ENCODE measurements at places on chromosomes 13 and 19.

DNA sequence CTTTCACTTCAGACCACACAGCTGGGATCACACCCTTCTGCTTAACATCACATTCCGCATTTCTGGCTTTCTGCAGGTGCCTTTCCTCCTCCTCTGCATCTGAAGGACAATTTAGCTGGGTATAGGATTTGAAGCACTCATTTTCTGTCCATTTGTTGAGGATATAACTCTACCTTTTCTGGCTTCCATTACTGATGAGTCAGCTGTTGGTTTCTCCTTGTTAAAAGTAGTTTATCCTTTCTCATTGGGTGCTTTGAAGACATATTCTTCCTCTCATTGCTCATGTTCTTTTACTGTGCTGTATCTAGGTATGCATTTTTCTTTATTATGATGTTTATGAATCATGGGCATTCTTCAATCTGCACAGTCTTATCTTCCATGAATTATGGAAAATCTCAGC is 199.3 kb upstream of the SOX1 start:
- DNase-seq = no peak

- no peak for DNase-seq
These were observed 17.3 kb downstream of the ZFR2 start for GRCh38 chr19:3851254-3852176.

DNA sequence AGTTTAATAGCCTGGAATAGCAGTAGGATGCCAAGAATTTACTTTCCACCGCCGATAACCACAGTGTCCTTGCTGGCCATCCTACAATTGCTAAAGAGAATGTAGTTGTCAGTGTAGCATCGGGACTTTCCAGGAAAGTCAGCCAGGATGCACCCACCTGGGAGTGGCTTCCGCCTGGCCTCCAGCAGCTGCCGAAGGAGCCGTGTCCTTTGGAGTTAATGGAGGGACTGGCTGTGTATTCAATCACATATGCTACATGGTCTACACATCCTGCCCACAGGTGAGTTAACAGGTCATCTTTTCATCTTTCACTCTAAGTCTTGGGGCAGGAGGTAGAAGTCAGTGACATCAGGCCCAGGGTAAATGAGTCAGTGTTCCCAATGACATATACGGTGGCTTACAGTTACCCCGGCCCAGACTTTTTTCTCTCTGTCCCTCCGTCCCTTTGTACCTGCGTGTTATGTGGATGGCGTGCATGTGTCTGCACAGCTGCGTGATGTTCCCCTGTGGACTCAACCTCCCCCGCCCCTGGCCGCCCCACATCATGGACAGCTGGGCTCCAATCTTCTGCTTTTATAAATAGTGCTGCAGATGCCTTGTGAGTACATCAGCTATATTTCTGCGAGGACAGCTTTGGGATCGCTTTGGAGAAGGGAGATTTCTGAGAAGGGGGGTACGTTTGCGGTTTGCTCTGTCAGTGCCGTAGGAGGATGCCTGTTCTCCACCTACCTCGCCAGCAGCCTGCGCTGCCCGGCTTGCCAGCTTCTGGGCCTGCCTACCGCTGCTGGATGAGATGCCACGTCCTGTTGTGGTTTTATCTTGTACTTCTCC is 63.1 kb downstream of the ATP11A start:
- DNase-seq = no peak

GRCh38 chr13:63110466-63110865 is 1694.8 kb upstream of the PCDH20 start:
- DNase-seq = no peak

GRCh38 chr13:79918620-79919019 is 422.3 kb downstream of the SPRY2 start:
- DNase-seq = no peak

DNA sequence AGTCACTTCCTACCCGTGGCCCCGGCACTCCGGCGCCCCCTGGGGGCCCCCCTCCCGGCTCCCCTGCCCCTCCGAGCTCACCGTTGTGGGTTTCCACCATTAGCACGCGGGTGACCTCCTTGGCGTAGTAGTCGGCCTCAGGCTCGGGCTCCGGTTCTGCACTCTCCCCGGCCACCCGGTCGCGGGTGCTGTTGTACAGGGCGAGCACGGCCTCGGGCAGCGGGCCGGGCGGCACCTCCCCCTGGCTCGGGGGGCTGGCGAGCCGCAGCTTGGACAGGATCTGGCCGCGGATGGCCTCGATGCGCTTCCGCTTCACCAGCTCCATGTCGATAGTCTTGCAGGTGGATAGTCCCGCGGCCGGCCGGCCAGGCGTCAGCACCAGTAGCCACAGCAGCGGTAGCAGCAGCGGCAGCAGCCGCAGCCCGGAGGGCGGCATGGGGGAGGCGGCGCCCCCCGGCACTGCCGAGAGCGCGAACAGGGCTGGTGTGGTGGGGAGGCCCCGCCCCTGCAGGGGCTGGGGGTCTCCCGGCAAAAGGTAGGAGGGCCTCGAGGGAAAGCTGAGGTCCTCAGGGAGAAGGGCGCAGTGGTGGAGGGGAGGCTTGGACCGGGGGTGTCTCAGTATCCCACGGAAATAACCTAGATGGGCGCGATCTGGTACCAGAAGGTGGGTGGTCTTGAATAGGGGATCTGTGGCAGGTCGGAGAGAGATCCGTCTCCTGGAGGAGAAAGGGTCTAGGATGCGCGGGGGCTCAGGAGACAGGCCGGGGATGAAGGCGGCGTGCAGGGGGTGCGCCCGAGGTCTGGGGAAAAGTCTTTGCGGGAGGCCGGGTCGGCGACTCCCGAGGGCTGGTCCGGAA is 885 bp downstream of the TGFB1 start:
- peak; percentile 71 for DNase-seq

GRCh38 chr13:57437587-57437986 is 194.0 kb upstream of the PCDH17 start:
- DNase-seq = no peak

GRCh38 chr19:47112166-47112996 is 1.2 kb downstream of the ZC3H4 start:
- DNase-seq = peak; percentile 86

GRCh38 chr19:39582891-39583625 is 19.3 kb upstream of the LGALS13 start:
- no peak for DNase-seq

- DNase-seq = no peak
These were observed 302.8 kb downstream of the EFNB2 start for GRCh38 chr13:106232681-106233080.

GRCh38 chr19:31314849-31315629 is 34.2 kb downstream of the TSHZ3 start:
- DNase-seq = no peak

DNA sequence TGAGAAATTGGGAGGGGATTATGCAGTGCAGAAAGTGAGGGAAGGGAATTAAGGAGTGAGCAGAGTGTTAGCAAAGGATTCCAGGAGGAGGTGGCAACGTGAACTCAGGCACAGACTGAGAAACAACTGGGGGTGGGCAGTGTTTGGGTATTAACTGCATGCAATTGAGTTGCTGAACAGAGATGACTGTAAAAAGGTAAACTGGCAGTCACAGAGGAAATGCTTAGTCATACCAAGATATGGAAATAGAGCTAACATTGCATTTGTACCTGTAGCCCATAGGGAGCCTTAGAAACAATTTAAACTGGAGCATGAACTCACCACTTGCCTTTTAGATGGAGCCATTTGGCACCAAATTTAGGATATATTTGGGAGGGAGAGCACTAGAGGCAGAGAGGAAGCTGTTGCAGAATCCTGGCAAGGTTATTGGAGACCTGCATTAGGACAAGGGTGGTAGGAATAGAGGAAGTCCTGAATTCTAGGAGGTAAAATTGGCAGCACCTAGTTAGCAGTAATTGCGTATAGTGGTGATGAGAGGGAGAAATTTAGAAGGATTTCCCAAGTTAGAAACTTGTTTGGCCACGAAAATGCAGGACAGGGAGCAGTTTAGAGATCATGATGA is 100.6 kb upstream of the FRY start:
- no peak for DNase-seq

DNA sequence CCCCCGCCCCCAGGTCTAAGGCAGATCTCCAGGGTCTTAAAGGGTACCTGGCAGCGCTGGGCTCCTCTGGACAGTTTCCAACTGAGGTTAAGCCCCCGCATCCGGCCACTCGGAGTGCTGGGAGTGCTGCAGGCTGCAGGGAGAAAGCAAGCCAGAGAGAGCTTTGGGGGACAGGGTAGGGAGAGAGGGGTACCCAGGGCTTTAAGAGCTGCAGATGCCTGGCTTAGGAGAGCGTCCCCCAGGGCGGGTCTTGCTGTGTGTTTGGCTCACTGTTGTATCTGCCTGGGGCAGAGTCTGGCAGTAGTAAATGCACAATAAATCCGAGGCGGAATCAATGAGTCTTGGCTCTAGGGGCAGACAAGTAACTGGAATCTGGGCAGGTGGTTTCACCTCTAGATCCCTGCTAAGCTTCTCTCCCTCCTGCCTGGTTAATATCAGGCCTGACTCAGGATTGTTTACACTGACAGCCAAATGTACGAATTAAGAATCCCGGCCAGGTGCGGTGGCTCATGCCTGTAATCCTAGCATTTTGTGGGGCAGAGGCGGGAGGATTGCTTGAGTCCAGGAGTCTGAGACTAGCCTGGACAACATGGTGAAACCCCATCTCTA is 798 bp upstream of the COX6B2 start:
- DNase-seq = no peak

DNA sequence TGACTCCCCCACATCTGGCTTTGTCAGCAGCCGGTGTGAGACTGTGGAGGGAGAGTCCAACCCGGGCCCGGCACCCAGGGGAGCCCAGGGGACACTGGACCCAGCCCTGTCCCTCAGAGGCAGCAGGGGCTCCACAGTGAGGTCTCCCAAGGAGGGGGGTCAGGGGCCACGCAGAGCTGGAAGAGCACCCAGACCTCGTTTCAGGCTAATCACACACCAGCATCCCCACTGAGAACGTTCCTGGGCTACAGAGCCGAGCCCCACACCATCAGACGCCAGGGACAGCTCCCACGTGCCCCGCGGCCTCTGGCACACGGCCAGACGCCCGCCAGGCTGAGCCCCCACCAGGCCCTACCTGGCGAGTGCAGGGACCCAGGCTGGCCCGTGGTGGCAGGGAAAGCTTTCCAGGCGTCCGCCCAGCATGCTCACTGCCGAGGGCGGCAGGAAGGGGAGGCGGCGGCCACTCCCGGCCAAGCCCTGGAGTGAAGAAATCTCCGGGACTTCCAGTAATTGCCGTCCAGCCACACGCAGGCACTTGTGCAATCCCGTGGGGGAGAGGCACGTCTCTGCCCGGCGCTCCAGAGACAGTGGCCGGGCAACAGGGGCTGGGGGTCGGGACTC is 19.2 kb downstream of the SBNO2 start:
- no peak for DNase-seq

- peak; percentile 33 for DNase-seq
These were observed 165.9 kb downstream of the KLF5 start for GRCh38 chr13:73224703-73225102.

DNA sequence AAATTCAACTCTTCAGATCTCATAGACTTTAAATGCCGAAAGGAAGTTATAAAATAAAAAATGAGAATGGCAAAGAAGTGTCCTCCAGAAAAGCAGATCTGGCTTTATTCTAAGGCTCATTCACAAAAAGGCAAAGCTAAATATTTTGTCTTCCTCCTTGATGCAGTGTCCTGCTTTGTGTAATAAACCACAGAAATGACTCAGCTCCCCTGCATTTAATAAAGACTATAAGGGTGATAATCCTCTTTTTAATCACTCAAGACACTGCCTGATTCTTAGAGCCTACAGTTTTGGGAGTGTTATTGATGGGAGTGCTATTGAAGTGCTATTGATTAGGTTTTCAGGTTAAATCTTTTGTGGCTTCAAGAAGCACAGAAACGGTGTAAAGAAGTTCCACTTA is 482.0 kb downstream of the PCDH20 start:
- no peak for DNase-seq

- DNase-seq = no peak
These were observed 933.8 kb downstream of the PCDH9 start for GRCh38 chr13:66296328-66296727.

GRCh38 chr19:41112728-41113290 is 1.4 kb upstream of the CYP2F1 start:
- no peak for DNase-seq

DNA sequence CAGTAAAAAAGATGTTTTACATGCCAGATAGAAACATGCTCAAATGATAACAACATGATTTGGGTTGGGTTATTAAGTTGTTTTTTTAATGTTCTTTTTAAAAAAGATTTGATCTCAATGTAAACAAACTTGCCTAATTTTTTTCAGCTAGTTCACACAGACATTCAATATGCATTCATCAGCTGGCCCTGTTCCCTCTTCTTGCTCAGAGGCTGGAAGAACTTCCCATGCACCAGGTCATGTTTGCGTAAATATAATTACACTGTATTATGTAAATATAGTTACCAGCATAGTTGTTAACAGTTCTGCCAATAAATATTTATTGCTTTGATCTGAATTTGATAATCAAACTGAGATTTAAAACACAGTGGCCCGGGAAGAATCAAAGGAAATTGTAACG is 70.6 kb downstream of the ATP11A start:
- no peak for DNase-seq

- no peak for DNase-seq
These were observed 6.2 kb downstream of the C2CD4C start for GRCh38 chr19:402786-403185.

DNA sequence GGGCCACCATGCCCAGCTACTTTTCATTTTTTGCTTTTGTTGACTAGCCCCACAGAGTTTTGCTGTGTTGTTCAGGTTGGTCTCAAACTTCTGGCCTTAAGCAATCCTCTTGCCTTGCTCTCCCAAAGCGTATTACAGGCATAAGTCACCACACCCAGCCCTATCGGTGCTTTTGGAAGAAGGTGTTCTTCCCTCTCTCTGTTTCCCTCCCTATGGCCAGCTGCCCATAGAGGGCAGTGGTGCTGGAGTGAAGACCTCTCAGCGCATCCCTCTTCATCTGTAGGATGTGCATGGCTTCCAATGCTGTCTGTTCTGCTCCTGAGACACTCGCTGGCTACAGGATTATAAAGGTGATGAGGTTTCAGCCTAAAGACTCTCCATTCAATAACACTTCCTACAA is 1.3 kb upstream of the CD22 start:
- DNase-seq = no peak

- DNase-seq = no peak
These were observed 127.2 kb downstream of the RAP2A start for GRCh38 chr13:97561182-97561581.

- peak; percentile 35 for DNase-seq
These were observed 5.3 kb upstream of the PROZ start for GRCh38 chr13:113152984-113153809.

- DNase-seq = no peak
These were observed 9.5 kb downstream of the GPR32 start for GRCh38 chr19:50779504-50780457.

GRCh38 chr13:86729206-86729605 is 930.0 kb upstream of the SLITRK6 start:
- no peak for DNase-seq

All from CD8-positive, alpha-beta T cell (primary cell).